ENCODE measurements at places on chromosomes 6 and 20.
A peak's percentile ranks its signal among the peaks of the same experiment; 100 is the strongest.

GRCh38 chr6:166307082-166308032 lies 835 bp downstream of the PRR18 start:
- DNase-seq, result peak; percentile 84

- DNase-seq, result peak; percentile 41
These were observed 2.8 kb upstream of the MAPK13 start for GRCh38 chr6:36127462-36128016.

DNA sequence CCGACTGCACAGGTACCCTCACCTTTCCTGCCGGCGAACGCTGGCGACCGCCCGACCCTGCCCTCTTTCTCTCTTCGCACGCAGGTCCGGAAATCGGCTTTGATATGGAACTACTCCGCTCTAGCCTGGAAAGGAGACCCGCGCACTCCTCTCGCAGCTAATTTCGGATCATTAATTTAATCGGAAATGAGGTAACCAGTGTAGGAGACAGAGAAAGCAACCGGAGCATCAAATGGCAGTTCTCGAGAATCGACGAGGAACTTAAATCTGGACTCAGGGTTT lies 949 bp upstream of the ATXN1 start:
- DNase-seq, result no peak

GRCh38 chr6:41072836-41073202 lies at the start of gene NFYA:
TSS of gene NFYA (plus strand) at chr6:41072974. CDS start at chr6:41079090, 6,116 bp downstream.
- DNase-seq, result peak; percentile 97

GRCh38 chr20:5580940-5581708 lies 169.1 kb upstream of the SHLD1 start:
- DNase-seq, result no peak

- DNase-seq, result no peak
These were observed 89.7 kb downstream of the SERAC1 start for GRCh38 chr6:158078320-158078719.

DNA sequence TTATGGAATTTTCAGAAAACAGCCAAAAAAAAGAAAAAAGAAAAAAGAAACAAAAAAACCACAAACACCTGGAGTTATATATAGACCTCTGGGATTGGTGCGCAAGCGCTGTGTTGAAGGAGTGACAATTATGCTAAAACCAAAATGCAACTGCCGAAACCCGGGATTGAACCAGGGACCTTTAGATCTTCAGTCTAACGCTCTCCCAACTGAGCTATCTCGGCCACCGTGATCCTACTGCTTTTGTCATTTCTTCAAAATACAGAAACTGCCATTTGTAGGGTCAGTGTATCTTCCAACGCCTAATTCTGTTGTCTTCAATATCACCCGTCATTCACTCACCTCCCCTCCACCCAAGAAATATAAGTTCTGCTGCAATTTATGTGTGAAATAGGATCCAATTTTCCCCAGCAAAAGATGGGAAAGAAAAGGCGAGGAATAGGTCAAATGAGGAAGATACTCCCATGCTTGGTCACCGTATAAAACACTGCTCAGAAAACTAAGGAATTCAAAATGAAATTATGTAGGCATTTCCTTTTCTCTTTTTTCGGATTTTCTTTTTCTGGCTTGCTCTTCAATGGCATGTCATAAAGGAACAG lies 116.0 kb downstream of the TRIM27 start:
- DNase-seq, result peak; percentile 35

GRCh38 chr6:30841644-30842504 lies 42.4 kb upstream of the DDR1 start:
- no peak for DNase-seq

- no peak for DNase-seq
These were observed 9.7 kb downstream of the ATG5 start for GRCh38 chr6:106315765-106316374.

DNA sequence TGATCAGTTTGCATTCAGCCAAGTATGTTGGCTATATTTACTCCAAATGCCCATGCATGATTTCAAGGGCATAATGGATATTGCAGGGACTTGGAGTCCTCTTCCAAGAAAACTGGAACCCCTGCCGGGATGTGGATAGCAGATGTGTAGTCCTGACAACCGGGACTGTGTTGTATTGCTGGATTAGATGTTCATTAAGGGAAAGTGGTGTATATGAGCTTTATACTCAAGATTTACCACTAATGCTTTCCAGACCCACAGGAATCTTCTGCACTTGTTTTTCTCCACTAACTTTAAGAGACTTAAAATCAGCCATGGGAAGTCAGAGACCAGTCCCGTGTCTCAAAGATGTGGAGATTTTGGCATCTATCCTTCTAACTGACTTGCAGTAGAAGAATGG lies 770.9 kb downstream of the HDGFL1 start:
- no peak for DNase-seq

GRCh38 chr6:52384145-52384766 lies 22.3 kb downstream of the PAQR8 start:
- no peak for DNase-seq

DNA sequence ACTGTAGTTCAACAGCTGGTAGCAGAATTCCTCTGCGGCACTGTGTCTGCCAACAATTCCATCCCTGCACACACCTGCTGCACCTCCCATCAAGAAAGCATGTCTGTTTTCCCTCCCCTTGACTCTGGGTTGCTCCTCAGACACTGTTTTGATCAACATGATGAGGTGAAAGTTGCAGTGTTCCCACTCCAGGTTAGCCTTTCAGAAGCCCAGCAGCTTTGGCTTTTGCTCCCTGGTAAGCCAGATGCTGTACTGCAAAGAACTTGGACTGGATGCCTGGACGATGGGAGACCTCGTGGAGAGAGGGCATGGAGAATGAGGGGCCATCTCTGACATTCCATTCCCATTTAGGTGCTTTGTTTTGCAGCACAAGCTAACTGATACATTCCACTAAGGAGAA lies 79.1 kb upstream of the MAFB start:
- DNase-seq, result no peak

DNA sequence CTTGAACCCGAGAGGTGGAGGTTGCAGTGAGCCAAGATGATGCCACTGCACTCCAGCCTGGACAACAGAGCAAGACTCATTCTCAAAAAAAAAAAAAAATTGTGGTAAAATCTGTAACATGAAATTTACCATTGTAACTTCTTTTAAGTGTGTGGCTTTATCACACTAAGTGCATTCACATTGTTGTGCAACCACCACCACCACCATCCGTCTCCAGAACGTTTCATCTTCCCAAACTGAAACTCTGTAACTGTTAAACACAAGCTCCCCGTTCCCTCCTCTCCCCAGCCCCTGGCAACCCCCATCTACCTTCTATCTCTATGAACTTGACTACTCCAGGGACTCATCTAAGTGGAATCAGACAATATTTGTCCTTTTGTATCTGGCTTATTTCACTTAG lies 29.7 kb downstream of the PDRG1 start:
- no peak for DNase-seq

- DNase-seq, result peak; percentile 98
These were observed 1.9 kb downstream of the DDR1 start for GRCh38 chr6:30885999-30886896.

DNA sequence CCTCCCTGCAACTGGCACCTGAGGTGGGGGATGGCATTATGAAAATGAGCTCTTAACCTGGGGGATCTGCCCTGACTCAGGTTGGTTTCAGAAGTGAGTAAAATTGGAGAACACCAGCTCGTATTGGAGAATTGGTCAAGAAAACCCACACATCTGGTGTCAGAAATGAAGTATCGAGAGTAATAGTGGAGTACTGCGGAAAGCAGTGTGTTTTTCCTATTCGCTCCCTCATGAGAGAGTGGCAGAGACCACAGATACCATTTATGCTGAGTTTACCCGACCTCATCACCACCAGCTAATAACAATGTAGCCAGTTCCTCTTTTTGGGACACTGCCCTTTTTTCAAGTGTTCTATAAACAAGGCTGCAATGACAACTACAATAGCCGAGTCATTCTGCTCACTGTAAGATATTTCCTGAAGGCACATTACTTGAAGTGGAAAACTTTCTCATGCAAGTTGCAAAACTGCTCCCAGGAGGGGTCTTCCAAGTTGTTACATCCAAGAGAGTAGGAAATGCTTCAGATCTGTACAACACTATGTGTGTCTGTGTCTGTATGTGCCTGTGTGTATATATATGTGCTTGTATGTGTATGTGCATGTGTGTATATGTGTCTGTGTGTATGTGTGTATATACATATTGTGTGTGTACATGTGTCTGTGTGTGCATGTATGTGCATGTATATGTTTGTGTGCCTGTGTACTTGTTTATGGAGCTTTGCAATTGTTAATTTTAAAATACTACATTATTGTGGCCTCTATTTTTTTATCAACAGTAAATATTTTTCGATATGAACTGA lies 106.0 kb upstream of the CST7 start:
- no peak for DNase-seq

DNA sequence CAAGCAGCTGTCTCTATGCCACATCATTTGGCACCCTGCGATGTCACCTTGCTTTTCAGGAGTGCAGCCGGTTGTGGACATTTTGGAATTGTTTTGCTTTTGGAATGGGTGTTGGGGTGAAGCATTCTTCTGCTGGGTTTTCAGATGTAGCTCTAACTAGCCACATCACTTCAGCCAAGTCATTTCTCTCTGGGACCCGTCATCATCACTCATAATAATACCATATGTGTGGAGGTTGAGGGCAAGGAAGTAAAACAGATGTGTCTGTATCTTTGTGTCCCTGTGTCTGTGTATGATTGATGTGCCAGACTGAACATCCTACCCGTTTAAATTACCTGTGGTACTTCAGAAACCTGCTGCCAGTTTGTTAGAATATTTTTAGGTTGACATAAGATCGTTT lies 49.5 kb upstream of the TULP4 start:
- DNase-seq, result no peak

GRCh38 chr6:143397227-143398222 lies 53.0 kb downstream of the ADAT2 start:
- DNase-seq, result peak; percentile 33

GRCh38 chr6:13534536-13534935 lies 39.9 kb upstream of the SIRT5 start:
- no peak for DNase-seq

GRCh38 chr6:46772762-46773161 lies 20.4 kb upstream of the MEP1A start:
- DNase-seq, result no peak

- DNase-seq, result no peak
These were observed 266.4 kb upstream of the PREP start for GRCh38 chr6:105669232-105669631.

- no peak for DNase-seq
These were observed 54.7 kb downstream of the CDK19 start for GRCh38 chr6:110760589-110760988.

DNA sequence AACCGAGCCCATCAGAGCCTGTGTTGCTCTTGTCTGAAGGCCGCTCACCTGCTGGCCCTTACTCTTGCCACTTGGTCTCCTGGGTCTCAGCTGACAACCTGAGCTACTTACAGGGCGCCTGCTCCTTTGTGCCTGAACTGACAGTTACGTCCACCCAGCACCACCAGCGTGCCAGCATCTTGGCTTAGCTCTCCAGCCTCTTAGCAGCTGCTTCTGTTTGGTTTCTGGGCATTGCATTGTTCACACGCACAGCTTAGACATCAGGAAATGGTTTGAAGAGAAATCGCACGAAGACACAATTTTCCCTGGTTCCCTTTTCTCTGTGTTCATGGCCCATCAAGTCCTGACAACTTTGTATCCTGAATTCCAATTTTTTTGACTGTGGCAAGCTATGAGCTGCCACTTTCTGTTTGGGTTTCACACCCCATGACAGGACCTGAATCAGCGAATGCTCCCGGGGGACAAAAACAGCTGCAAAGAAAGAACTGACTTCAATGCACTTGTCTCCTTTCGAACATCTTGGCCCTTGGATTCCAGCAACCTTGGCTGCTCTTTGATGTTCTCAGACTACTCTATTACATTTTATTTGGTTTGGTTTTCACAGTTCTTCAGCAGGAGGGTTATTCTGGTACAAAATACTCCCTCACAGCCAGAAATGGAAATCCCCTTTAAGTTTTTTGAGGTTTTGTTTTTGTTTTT lies 45.2 kb upstream of the LY86 start:
- DNase-seq, result no peak

DNA sequence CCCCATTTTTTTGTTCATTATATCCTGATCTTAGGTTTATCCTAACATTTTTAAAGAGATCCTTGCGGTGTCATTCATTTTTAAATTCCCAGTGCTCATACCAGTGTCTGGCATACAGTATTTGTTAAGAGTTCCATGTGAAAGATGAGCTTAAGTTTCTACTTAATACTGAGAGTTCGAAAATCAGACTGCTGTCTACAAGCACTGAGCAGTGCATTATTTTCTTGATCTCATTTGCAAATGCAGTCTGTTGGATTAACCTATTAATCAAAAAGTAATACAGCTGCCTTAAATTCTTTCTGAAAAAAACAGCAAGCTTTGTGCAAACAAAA lies 663 bp downstream of the COQ3 start:
- no peak for DNase-seq

- no peak for DNase-seq
These were observed 128.3 kb downstream of the UTRN start for GRCh38 chr6:144413418-144413817.

DNA sequence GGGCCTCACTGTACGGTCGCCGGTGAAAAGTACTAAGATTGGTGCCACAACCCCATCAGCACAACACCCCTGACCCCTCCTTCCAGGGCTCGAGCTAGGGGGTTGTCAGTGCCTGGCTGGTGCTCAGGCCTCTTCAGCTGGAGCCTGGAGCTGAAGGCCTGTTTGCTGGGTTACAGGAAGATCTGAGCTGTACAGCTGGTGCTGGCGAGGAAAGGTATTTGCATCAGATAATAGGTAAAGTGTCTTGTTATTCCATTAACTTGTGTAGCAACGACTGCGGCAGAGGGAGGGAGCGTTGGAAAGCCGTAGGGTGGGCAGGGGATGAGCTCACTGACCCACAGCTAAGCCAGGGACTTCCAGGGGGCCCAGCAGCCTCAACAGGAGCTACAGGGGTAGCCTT lies 15.8 kb upstream of the SIRPA start:
- no peak for DNase-seq

DNA sequence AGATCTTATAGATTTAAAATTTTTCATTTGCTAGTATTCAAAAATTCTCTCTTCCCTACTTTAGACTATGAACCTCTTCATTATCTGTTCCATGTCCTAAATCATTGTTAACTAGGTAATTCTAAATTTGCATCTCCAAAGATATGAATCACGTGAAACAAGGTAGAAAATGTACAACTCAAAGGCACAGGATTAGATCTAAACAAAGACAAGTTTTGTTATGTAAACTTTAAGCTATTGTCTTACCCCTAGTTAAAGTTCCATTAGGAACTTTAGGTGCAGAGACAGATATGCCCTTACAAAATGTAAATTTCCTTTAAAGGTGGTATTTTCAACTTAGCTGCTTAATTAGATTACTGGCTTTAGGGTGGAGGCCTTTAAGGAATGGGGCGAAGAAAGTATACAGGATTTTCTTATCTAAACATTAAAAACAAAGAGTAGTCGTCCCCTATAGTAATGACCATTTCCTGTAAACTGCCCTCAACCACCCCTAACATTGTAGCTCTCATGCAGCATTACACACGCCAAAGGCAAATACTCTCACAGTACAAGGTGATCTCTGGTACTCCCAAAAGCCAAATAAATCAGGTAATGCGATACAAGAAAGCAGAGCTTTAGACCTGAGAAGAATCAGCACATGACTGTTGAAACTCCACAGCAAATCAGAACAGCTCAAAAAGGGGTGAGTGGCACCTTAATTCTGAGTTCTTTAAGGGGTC lies 57.4 kb upstream of the MRAP2 start:
- DNase-seq, result peak; percentile 8

All from H7 (cell line).